ENCODE measurements at places on chromosomes 3 and 15.

DNA sequence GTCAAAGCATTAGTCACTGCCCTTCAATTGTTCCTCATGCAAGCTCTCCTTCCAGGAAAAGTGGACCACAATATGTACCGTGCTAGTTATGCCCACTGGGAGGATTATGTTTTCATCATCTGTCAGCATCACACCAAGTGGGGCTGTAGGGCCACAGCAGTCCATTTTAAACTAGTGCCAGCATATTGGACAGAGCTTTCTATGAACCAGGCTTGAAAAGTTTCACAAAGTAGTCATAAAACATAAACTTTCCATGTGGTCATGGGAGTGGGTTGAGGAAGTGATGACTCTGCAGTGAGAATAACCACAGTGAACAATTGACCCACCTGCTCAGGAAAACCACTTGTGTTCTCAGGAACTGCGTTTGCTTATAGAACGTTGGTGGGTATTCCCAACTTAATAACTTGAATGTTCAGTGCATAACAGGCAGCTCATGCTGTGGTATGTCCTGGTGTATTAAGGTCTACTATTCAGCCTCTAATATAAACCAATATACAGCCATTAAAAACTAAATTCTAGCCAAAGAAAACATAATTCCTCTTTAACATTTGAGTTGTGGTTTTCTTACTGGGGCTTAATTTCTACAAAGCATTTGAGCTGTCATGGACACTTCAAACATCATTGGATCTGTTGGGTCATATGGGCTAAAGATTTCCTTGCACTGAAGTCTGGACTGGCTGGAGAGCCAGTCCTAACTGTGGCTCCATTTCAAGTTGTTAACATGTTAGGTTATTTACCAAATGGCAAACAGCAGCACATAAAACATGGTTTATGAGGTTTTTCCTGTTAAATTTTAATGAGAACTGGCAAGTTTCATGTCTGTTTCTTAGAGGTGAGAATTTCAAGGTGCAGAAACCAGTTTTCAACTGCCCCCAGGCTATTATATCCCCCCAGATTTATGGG is 274.1 kb downstream of the OTOL1 start:
- H3K27ac ChIP-seq, result peak overlapping the region; percentile 69
- no peaks in the 10 kb centered on the region for H3K27me3 ChIP-seq
- H3K4me3 ChIP-seq, result no peak overlapping the region
- no peaks in the 10 kb centered on the region for H3K36me3 ChIP-seq
- peak; percentile 56 for DNase-seq

DNA sequence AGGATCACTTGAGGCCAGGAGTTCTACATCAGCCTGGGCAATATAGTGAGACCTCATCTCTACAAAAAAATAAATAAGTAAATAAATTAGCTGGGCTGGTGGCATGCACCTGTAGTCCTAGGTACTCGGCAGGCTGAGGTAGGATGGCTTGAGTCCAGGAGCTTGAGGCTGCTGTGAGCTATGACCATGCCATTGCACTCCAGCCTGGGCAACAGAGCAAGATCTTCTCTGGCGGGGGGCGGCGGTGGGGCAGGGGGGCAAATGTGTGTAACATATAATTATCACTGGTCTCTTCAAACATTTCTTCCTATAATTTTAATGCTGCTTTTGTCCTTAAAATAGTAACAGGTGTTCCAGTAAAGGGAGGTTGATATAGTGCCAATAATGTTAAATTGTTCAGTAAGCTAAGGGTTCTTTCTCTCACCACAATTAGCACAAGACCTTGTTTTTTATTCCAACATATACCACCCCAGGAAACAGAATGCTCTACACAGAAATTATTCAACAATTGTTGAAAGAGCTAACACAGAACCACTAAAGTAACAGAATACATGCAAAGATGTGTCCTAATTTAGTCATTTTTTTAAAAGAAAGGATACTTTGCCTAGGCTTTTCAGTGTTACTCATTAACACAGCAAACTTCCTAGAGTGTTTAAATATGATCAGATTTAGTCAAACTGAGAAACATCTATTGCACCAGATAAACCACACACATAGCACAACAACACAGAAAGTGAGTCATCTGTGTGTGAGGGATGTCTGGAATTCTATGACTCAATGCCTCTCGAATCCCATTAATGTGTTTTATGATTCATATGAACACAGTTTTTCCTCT is 29.1 kb downstream of the ANKRD28 start:
- no peak for DNase-seq
- no peak overlapping the region for H3K27ac ChIP-seq
- H3K4me3 ChIP-seq, result no peak overlapping the region
- H3K27me3 ChIP-seq, result no peaks in the 10 kb centered on the region

DNA sequence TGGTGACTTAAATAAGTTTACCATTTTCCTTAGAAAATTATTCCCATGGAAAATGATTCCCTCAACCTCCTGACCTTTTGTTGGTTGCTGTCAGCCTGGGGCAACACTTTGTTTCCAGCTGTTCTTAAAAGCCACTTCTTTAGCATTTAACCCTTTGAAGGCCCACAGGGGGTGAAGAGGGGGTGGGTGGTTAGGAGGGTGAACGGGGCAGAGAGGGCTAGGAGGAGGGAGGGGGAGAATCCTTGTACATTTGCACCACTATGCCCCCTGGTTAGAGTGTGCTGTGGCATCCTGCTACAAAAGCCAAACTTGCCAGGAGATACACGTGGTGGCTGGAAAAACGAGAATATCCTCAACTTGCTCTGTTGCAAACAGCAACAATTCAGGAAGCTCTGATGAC is 273.2 kb upstream of the RGMA start:
- peaks cover 3% of the 10 kb centered on the region for H3K4me1 ChIP-seq
- no peak overlapping the region for H3K27ac ChIP-seq
- H3K27me3 ChIP-seq, result no peaks in the 10 kb centered on the region
- no peak for DNase-seq
- H3K36me3 ChIP-seq, result no peaks in the 10 kb centered on the region
- no peak overlapping the region for H3K4me3 ChIP-seq

DNA sequence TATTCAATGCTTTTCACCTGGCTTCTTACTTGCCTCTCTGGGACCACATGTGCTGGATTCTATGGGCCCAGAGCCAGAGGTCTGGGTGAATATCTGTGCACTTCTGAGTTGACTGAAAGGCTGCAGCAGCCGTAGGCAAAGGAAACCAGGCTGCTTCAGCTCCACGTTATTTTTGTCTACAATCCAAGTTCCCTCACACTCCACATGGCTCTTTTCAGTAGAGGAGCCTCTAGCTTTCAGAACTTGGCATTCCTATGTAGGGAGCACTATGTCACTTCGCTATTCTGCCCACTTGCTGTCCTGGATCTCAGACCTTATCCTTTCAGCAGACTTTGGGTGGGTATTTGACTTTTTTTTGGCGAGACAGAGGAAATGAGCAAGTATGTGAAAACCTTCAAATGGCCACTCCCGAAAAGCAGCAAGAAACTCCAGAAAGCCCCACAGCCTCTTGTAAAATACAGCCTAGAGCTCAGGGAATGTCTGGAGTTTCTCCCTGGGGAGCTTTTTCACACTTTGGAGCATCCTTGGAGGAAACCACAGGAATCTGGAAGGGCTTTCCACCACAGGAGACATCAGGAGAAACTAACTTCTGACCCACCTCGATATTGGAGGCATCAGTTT is 80.9 kb downstream of the DUT start:
- no peak overlapping the region for H3K4me3 ChIP-seq
- no peaks in the 10 kb centered on the region for H3K27me3 ChIP-seq
- no peak overlapping the region for H3K27ac ChIP-seq
- no peak for DNase-seq
- no peaks in the 10 kb centered on the region for H3K36me3 ChIP-seq

GRCh38 chr3:151228666-151229040 is 25.6 kb upstream of the GPR171 start:
- no peak overlapping the region for H3K27ac ChIP-seq
- no peak for DNase-seq
- no peaks in the 10 kb centered on the region for H3K27me3 ChIP-seq
- H3K36me3 ChIP-seq, result no peaks in the 10 kb centered on the region

GRCh38 chr3:48140936-48141603 is 47.1 kb downstream of the CDC25A start:
- no peak for DNase-seq
- H3K4me3 ChIP-seq, result no peak overlapping the region
- H3K27ac ChIP-seq, result no peak overlapping the region
- H3K4me1 ChIP-seq, result no peaks in the 10 kb centered on the region
- no peaks in the 10 kb centered on the region for H3K36me3 ChIP-seq

DNA sequence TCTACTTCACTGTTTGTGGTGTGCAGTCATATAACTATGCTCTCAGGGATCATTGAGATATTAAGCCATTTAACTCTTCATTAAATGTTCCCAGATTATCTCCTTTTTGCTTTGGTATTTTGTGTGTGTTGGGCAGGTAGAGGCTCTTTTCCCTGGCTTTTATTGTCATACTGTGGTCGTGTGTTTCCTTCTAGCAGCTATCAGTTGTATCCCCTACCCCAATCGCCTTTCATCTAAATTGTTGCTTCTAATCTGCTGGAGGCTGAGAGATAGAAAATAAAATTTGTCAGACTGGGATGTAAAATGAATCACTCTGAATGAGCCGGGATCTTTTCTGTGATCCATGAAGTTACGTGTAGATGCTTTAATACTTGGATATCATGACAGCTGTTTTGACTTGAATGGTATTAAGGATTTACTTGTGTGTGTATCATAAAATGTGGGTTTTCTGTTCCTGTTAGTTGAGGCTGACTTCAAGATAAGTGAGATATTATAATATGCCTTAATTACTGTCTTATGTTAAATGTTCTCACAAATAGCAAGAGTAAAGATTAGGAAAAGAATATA is 9.2 kb downstream of the NFKBIZ start:
- no peak overlapping the region for H3K4me3 ChIP-seq
- H3K4me1 ChIP-seq, result no peaks in the 10 kb centered on the region
- H3K27ac ChIP-seq, result no peak overlapping the region
- no peaks in the 10 kb centered on the region for H3K27me3 ChIP-seq
- DNase-seq, result no peak

DNA sequence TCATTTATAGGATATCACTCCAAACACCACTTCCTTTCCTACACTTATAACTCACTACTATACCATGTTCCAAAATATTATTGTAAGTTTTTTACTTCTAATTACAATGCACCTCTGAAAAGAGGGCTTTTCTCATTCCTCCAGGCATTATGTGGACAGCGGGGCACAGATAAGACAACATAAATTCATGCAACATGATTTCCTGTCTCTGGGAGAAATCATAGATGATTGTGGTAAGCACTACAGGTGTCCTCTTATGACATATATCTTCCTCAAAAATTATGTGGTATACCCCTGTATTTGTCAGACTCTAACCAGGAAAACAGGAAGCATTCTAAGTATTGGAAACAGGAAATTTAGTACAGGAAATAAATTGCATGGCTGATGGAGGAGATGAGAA is 45.7 kb upstream of the INO80 start:
- DNase-seq, result no peak
- no peaks in the 10 kb centered on the region for H3K36me3 ChIP-seq
- H3K27me3 ChIP-seq, result no peaks in the 10 kb centered on the region

- no peaks in the 10 kb centered on the region for H3K36me3 ChIP-seq
- no peak overlapping the region for H3K27ac ChIP-seq
- H3K4me3 ChIP-seq, result no peak overlapping the region
- H3K27me3 ChIP-seq, result no peaks in the 10 kb centered on the region
These were observed 801.5 kb upstream of the EPHA6 start for GRCh38 chr3:96012939-96013338.

- H3K27ac ChIP-seq, result no peak overlapping the region
- H3K4me3 ChIP-seq, result no peak overlapping the region
- DNase-seq, result no peak
- H3K27me3 ChIP-seq, result no peaks in the 10 kb centered on the region
These were observed 71.3 kb upstream of the SLC25A36 start for GRCh38 chr3:140870351-140870750.

GRCh38 chr15:69929905-69930630 is 167.6 kb downstream of the TLE3 start:
- no peak overlapping the region for H3K4me3 ChIP-seq
- DNase-seq, result no peak
- no peaks in the 10 kb centered on the region for H3K4me1 ChIP-seq
- no peaks in the 10 kb centered on the region for H3K36me3 ChIP-seq

GRCh38 chr3:9074079-9074478 is 110.8 kb upstream of the RAD18 start:
- DNase-seq, result no peak
- no peak overlapping the region for H3K4me3 ChIP-seq
- H3K27me3 ChIP-seq, result no peaks in the 10 kb centered on the region
- H3K27ac ChIP-seq, result no peak overlapping the region

GRCh38 chr3:66390013-66390412 is 110.8 kb downstream of the LRIG1 start:
- H3K4me3 ChIP-seq, result no peak overlapping the region
- peaks cover 26% of the 10 kb centered on the region for H3K4me1 ChIP-seq
- H3K27ac ChIP-seq, result no peak overlapping the region
- H3K36me3 ChIP-seq, result peaks cover 33% of the 10 kb centered on the region
- no peak for DNase-seq
- no peaks in the 10 kb centered on the region for H3K27me3 ChIP-seq

- no peak overlapping the region for H3K27ac ChIP-seq
- no peaks in the 10 kb centered on the region for H3K4me1 ChIP-seq
- DNase-seq, result no peak
- H3K27me3 ChIP-seq, result no peaks in the 10 kb centered on the region
These were observed 145.9 kb downstream of the RORA start for GRCh38 chr15:61083081-61083787.

DNA sequence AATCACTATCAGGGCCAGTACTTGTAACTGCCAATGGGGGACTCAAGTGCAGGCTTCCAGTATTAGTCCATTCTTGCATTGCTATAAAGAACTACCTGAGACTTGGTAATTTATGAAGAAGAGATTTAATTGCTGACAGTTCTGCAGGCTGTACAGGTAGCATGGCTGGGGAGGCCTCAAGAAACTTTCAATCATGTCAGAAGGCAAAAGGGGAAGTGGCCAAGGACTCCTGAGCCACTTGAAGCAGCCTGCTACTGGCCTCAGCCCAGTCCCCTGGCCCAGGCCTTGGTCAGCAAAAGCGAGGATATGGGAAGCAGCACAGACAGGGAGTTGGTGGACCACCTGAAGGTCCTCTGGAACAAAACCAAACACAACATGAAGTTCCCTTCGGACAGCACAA is 29.2 kb upstream of the OR5K1 start:
- no peak for DNase-seq
- H3K27ac ChIP-seq, result no peak overlapping the region
- H3K4me1 ChIP-seq, result no peaks in the 10 kb centered on the region
- H3K4me3 ChIP-seq, result no peak overlapping the region

DNA sequence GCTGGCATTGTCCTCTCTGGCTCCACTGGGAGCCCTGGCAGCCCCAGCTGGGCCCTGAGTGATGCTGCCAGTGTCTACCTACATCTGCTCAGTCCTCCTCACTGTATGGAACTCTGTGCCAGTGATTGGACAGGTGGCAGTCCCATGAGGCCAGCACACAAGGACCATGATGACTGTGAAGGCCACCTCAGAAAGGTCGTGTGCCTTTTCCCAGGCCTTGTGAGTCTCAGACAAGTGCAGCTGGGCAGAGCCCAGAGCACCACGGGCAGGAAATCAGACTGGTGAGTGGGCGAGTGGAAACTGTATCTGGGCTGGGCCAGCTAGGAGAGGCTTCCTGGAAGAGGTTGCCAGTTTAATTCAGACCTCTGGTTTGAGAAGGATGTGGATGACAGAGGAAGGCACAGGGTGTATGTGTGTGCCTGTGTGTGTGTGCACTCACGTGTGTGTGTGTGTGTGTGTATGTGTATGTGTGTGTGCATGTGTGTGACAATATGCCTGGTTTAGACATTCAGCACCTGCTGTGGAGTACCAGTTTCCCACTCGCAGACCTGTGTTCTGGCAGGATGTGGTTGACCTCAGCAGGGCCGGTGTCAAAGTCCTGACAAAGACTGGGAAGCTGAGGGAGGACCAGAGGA is 7.0 kb downstream of the MAPKAPK3 start:
- peak; percentile 91 for DNase-seq
- H3K4me1 ChIP-seq, result peaks cover 100% of the 10 kb centered on the region
- no peak overlapping the region for H3K4me3 ChIP-seq
- H3K27ac ChIP-seq, result peak overlapping the region; percentile 98
- H3K27me3 ChIP-seq, result no peaks in the 10 kb centered on the region
